Coronary artery (tissue), 2 donors: ENCODE measurements at places on chromosomes 4 and X.

DNA sequence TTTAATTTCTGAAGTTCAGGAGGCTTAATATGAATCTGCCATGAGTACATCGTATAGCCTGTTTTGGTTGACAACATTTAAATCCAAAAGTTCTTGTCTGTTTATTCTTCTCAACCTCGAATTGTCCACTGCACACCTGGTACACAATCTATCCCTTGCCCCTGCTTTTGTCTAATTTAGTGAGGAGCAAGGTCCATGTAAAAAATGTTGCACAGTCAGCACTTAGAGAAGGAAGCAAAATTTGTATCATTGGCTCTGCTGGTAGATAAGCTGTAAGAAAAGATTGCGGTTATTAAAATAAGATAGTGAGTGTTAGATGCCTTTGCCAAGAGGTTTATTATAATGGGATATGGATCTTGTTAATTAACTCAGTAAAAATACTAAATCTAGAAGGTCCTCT, 761.5 kb downstream of the RAPGEF2 start:
- no peak for DNase-seq

- DNase-seq = no peak
These were observed 518 bp upstream of the SAT1 start for GRCh38 chrX:23782455-23782854.

DNA sequence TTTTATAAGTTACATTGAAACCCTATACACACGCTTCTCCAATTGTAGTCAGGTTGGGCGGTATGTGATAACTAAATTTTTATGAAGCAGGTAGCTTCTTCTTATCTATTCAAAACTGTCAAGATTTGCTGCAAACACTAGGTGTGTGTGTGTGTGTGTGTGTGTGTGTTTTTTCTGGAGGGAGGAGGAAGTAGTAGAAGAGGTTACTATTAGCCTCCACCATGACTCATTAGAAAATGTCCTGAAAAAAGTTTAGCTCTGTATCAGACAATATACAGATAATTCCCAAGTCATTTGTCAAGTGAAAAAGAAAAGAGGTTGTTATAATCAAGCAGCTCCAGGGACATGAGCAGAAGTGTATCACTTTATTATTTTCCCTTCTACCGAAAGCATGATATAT, 33.9 kb downstream of the PCDH7 start:
- no peak for DNase-seq

- no peak for DNase-seq
These were observed 301.7 kb downstream of the CFAP299 start for GRCh38 chr4:80637190-80637589.

DNA sequence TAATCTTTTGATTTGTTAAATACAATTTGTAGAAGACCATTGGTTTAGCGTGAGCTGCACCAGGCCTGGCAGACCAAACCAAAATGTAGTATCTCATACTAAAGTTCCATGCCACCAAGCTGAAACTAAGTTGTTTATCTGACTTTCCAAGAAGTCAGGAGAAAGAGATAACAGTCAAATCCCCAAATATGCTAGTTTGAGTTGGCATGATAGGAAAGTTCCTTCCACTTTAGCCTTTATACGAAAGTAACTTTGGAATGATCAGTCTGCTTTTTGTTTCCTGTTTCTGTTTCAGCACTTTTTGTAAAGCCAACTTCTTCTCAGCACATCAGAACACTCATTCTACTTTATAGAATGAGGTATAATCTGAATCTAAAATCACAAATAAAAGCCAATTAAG, 449.2 kb downstream of the GRXCR1 start:
- DNase-seq = no peak

- no peak for DNase-seq
These were observed 107.3 kb upstream of the RAI2 start for GRCh38 chrX:17968367-17968766.

- no peak for DNase-seq
These were observed 8.5 kb upstream of the SPANXN4 start for GRCh38 chrX:143017272-143017671.

GRCh38 chr4:165152527-165152926, 39.9 kb upstream of the TMEM192 start:
- no peak for DNase-seq

DNA sequence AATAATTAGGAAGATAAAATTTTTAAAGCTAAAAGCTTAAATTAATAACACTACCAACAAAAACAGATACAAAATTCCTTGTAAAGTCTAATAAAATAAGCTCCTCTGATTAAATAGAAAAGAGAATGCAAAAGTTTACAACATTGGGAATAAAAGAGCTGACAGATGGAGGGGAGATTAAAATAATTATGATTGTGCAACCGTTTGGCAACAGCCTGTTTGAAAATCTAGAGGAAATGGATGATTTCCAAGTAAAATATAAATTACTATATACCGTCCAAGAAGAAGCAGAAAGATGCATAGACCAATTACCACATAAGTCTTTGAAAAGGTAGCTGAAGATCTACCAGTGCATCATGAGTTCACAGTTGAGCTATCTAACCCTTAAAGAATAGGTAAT, 46.4 kb upstream of the VBP1 start:
- DNase-seq = no peak

DNA sequence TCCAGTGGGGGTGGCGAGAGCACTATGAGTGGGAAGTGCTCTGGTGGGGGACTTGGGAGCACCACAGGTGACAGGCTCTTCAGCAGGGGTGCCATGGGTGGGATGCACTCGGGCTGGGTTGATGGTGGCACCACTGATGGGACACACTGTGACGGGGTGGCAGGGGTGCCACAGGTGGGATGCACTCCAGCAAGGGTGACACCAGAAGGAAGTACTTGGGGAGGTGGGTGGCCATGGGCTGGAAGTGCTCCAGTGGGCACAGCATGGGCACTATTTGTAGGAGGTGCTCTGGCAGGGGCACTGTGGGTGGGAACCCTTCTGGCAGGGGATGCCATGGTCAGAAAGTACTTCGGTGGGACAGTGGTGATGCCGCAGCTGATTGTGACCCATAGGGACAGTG, 346.6 kb downstream of the CFAP47 start:
- no peak for DNase-seq

- DNase-seq = no peak
These were observed 6.2 kb upstream of the HPSE start for GRCh38 chr4:83340692-83341343.

- DNase-seq = no peak
These were observed 353.2 kb upstream of the MAGEB2 start for GRCh38 chrX:29862126-29862677.

DNA sequence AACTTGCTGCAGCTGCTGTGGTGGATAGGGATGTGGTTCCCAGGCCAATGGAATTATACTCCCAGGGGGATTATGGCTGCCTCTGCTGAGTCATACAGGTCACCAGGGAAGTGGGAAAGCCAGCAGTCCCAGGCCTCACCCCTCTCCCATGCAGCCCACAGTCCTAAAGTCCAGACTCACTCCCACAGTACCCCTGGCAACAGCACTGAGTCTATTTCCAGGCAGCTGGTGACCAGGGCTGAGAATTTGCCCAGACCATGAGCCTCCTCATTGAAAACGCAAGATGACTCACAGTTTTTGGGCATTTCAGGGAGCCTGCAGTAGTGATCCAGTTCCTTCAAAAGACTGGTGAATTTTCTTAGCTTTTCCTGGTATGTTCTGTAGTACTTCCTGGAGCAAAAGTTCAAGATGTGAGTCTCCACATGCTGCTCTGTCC, 137.6 kb downstream of the NPNT start:
- peak; percentile 76 for DNase-seq

GRCh38 chr4:186497043-186497442, 58.3 kb downstream of the MTNR1A start:
- no peak for DNase-seq

DNA sequence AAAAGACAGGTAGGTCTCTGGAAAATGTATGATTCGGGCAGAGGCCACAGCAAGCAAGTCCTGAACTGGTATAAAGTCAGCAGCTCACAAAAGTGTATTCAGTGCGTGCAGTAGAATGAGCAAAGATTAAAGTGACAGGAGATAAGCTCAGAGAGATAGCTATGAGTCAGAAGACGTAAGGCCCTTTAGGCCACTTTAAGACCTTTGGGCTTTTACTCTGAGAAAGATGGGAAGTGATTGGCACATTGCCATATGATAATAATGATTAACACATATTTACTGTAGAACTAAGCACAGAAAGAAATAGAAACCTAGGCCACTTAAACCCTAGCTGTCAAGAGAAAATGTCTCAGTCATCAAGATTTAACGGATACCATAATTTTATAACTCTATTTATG, 51.7 kb downstream of the TBCK start:
- DNase-seq = no peak

DNA sequence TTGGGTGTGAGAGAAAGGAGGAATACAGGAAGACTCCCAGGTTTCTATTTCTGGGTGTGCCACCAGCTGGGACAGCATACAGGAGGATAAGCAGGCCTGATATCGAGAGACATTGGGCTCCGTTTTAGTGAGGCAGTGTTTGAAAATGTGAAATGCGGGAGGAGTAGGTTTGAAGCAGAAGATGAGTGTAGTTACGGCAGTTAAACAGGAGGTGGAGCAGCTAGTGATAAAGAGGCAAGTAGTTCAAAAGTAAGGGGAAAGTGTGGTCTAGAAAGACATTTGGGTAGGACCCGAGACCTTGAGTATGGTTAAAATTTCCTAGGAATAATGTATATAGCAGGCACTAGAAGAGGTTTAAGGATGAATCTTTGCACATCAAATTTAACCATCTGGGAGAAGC, 42.4 kb downstream of the DCUN1D4 start:
- no peak for DNase-seq

DNA sequence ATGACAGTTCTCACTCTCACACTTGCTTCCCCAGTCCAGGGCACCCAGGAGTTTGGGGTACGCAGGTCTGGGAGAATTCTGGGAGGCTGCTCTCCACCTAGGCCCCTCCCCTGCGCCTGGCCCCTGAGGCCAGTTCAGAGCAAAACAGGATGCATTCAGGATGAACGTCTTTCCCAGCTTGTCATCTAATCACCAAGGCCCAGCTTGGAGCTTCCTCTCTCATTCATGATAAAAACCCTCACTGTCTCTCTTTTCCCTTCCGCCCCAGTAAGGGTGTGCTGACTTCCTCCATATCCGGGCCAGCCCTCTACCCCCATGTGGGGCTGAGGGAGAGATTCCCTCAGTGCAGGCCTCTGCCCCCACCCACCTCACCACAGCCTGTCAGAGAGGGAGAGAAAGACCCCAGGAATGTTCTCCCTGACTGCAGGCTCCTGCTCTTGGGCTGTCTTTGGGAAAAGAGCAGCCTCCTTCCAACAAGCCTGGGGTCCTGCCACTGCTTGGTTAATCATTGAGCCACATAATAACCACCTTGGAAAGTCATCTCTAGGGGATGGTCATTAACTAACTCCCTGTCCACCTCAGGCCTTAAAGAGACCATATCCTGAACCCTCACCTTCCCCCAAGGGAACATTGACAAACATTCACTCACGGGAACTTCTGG, 50.1 kb downstream of the STARD8 start:
- no peak for DNase-seq

GRCh38 chrX:71168134-71168533, 23.5 kb downstream of the NLGN3 start:
- no peak for DNase-seq

- DNase-seq = no peak
These were observed 29.0 kb downstream of the COQ2 start for GRCh38 chr4:83255584-83255983.

DNA sequence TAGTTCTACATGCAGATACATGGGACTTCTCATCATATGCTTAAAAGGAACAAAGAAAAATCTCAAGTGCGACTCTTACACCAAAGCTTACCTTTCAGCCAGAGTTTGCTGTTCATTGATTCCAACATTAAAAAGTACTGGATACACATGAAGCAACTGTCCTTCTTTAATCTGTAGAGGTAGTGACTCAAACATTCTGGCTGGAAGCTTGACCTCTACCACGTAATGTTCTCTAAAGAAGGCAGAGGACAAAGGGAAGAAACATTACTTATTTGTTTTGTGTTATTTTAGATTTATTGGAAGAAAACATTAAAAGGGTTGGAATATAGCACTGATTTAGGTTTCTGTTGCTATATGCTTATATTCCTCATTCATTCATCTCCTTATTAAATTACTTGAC, 476.1 kb downstream of the IL15 start:
- DNase-seq = no peak

- no peak for DNase-seq
These were observed 25.8 kb downstream of the USP9X start for GRCh38 chrX:41110801-41111625.

GRCh38 chr4:158796370-158797140, 27.7 kb downstream of the FNIP2 start:
- DNase-seq = no peak

DNA sequence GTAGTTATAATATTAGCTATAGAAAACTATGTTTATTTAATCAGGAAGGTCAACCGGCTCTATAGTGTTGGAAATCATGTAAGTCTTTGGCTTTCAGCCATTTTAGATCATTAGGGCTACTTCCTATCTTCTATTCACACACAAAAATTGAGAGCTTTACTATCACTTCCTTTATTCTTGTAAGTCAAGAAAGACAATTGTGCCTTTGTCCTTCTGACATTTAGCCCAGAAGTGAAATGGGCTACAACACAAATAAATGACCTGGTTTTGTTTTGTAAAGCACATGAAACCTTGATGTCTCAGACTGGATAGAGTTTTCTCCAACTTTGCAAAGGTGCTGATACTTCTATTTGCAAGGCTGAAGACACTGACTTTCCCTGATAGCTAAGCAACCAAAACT, 122.4 kb upstream of the ACSL4 start:
- DNase-seq = no peak

DNA sequence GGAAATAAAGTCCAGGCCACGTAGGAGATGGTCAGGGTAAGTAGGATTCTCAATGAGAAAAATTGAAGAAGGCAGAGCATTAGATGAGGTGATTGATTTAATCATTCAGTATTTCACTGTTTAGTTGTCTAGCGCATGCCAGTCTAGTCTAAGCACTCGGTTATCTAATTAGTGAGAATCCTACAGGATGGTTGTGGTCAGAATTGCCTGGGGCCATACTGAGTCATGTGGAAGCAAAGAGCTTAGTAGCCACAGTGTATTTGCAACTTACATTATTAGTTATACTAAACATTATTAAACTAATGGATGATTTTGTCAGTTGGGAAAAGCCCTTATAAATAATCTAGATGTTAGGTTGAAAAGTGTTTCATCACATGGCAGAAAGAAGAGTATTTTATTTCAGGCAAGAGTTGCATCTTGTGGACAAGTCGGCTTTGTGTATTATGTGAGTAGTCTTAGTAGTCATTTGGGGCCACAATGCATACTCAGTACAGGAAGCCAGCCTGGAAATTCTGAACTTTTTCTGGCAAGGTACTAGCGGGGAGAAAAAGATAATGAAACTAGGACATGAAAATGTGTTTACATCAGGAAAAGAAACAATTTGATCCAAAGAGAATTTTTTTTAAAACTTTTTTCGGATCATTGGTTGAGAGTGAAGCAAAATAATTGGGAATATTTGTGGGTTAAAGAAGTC, 31.9 kb downstream of the CPEB2 start:
- DNase-seq = no peak

- no peak for DNase-seq
These were observed 9.3 kb downstream of the TMEM165 start for GRCh38 chr4:55405073-55405472.

GRCh38 chr4:139470997-139471665, 17.2 kb downstream of the RAB33B start:
- no peak for DNase-seq
